ENCODE measurements at places on chromosomes 7 and 10. TPM values are rescaled to one million over a fixed set of nuclear protein-coding genes. Genes with fewer than 3 reads are reported as not detected.

The ALOX5 gene
- 0.34 TPM for total RNA-seq

The MICALL2 gene
- total RNA-seq: 19.1 TPM

The HOXA6 gene
- 8.6 TPM for total RNA-seq

The PDE6C gene
- not detected for total RNA-seq

The THSD7A gene
- 38.8 TPM for total RNA-seq

The CLRN3 gene
- total RNA-seq: 0.19 TPM

The NUTM2A gene
- 0.09 TPM for total RNA-seq

The GNGT1 gene
- total RNA-seq: not detected

The CDCA7L gene
- 85.4 TPM for total RNA-seq
